ENCODE measurements at places on chromosomes 16 and 17. TPM values are rescaled to one million over a fixed set of nuclear protein-coding genes. Genes with fewer than 3 reads are reported as not detected.
A peak's percentile ranks its signal among the peaks of the same experiment; 100 is the strongest.

- DNase-seq, result no peak
These were observed 8.7 kb downstream of the TBX21 start for GRCh38 chr17:47741793-47742145.

KRT9 gene
- total RNA-seq, result not detected

DNA sequence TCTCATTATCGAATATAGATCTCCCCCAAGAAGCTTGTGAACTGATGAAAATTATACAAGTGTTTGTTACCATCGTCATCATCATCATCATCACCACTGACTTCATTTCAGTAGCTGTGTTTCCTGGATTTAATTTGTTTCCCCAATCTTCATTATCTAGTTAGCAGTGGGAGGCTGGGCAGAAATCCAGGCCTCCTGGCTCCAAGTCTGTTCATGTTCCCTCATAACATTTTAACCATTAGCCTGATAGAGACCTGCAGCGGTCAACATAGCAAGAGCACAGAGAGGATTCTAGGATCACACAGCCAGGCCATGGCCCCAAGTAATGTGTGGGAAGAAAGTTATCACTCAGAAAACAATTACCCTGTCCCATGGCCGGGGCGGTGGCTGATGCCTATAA is 526.2 kb upstream of the CDH11 start:
- DNase-seq, result no peak

- DNase-seq, result no peak
These were observed 168.2 kb upstream of the CACNG3 start for GRCh38 chr16:24087891-24088410.

- DNase-seq, result no peak
These were observed 176.5 kb downstream of the SALL1 start for GRCh38 chr16:50974438-50975036.

GRCh38 chr17:65170839-65171238 is 33.7 kb downstream of the RGS9 start:
- no peak for DNase-seq

DNA sequence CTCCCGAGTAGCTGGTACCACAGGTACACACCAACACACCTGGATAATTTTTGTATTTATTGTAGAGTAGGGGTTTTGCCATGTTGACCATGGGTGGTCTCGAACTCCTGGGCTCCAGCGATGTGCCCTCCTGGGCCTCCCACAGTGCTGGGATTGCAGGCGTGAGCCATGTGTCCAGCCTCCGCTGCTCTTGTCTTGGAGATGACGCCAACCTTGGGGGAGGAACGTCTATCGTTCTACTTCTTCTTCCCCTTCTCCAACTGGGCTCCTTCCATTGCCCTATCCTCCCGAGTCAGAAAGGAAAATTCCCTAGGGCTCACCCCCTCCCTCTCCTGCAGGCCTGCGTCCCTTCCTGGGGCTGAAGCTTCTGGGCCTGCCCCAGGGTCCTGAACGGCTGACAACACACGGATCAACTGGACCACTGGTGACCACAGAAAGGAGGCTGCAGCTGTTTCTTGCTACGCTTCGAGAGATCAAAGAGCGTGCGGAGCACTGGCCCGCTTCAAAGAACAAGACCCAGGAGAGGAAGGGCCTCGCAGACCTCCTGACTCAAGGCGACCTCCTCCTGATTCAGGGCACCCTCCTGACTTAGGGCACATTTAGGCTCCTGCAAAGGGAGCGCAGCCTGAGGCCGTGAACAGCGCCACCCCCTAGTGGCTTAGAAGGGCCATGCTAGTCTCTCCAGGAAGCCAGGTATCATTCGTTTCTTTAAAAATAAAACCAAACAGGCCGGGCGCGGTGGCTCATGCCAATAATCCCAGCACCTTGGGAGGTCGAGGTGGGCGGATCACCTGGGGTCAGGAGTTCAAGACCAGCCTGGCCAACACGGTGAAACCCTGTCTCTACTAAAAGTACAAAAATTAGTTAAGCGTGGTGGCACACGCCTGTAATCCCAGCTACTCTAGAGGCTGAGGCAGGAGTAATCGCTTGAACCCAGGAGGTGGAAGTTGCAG is 48.5 kb upstream of the HELZ start:
- DNase-seq, result peak; percentile 27

DNA sequence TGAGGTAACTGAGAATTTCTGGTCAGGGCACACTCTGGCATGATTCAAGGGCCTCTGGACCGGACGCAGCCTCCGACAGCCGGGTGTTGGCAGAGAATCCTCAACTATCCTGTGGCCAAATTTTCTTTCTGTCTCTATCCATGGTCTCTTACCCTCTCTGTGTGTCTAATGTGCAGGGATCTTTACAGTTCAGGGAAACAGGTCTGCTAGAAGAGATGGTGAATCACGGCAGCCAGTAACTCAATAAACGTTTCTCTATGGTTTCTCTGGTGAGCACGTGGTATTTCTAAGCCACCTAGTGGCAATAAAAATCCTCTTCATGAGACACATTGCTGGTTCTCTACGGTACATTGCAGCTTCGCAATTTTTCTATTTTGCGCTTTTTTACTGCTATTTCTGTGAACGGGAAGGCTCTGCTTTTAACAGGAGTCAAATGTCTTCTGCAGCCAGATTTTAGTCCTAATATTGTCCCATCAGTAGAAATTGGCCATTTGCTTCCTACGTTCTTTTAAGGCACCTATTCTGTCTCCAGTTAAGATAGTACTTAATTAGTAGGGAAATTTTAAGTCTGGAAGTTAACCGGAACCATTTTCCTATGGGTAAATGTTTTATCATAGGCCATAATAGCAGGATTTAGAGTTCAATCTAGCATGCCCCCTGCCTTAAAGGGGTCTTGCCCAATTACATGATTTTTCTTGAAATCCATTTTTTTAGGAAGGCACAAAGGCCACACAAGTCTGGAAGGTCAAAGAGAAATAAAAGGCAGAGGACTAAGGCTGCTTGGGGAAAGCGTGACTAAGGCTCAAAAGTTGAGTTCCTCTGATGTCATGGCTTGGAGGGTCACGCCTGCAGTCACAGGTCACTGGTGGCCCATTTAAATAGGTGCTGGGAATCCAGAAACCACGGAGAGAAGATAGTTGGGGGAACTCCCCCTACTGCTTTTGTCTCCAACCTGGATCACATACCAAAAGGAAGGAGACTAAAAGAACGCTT is 31.5 kb downstream of the QPRT start:
- no peak for DNase-seq

ZNF750 gene
- total RNA-seq, result not detected

MPV17L gene
- total RNA-seq, result 5.8 TPM

DLG4 gene
- total RNA-seq, result 12.3 TPM

SLC35G6 gene
- total RNA-seq, result not detected

DNA sequence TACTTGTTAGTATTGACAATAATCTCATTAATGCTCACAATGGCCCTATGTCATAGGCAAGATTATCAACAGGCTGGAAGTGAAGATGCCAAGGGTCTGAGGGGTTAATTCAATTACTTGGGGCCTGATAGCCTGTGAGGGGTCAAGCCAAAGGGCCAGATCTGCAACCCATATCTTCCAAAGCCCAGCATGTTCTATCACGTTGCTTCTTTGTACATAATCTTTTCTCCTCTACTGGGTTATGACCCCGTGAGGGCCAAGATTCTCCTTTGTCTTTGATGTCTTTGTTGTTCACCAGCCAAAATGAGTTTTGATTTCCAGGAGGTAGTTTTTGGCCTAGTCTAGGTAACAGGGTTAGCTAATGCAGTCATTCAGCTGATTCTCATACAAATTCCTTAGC is 347.2 kb downstream of the UTP18 start:
- no peak for DNase-seq

DNA sequence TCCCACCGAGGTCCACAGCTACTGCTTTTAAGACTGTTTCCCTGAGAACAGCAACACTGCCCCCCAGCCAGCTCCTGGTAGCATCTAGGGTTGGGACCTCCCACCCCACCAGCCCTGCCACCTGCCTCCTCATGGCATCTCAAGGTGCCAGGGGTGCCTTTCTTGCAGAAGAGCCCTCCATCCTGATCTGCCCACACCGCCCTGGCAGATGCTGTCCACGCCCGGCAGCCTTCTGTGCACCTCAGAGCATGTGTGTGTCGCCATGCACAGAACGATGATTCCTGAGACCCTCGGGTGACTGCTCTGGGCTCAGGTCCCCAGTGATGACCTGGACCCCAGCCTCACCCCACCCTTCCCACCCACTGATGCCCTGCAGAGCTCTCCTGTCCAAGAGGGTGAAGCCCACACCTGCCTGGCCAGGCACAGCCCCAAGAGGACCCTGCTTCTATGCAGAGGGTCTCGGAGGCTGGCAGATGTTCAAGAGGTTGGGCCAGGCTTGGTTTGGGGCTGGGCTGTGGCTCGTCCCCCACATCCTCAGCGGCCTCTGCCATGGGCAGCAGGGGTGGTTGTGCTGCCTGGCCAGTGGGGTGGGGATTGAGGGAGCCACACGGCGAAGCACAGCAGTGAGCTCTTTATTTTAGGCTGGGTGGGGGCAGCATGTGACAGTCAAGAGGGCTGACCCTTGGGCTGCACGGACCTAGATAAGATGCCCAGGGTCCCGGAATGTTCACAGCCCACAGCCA is 5.2 kb upstream of the SPATA2L start:
- no peak for DNase-seq

DNA sequence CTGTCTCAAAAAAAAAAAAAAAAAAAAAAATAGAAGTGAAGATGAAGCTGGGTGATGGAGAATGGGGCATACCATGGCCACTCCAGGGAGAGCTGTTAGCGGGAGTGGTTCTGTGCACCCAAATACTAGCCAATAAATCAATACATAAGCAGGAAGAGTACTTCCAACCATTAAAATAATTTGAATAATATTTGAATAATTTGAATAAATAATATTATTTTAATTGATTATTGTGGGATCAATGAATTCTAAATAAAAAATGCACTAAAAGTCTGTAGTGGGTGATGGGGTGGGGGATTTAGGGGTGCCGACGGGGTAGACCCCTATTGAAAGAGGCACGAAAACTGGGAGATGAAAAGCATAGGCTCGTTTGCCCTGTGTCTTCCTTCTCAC is 41.4 kb upstream of the CMIP start:
- no peak for DNase-seq

- DNase-seq, result no peak
These were observed 72.8 kb upstream of the C16orf82 start for GRCh38 chr16:26993963-26994362.

CES3 gene
- total RNA-seq, result 0.84 TPM

GRCh38 chr16:77945126-77945525 is 77.2 kb upstream of the CLEC3A start:
- no peak for DNase-seq

TBC1D3H gene
- not detected for total RNA-seq

DNA sequence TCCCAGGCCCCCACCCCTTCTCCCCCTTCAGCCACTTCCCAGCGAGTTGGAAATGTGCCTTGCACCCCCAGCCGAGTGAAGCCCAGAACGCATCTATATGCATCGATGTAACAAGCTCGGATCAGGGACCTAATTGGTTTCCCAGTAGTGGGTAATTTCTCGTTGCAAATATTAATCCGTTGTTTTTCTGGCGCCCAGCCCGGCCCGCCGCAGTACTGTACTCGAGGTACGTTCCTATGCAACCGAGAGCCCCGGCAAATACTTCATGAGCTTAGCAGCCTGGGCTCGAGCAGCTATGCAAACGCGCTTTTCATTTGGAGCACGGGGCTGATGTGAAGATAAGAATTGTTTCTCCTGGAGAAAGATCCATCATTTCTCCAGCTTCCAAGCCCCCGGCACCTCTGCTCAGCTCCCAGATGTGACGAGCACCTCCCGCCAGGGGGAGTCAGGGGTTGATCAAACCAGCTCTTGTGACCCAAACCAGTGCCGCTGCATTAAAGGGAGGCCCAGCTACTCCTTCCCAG is 229.8 kb downstream of the KATNIP start:
- no peak for DNase-seq

DNA sequence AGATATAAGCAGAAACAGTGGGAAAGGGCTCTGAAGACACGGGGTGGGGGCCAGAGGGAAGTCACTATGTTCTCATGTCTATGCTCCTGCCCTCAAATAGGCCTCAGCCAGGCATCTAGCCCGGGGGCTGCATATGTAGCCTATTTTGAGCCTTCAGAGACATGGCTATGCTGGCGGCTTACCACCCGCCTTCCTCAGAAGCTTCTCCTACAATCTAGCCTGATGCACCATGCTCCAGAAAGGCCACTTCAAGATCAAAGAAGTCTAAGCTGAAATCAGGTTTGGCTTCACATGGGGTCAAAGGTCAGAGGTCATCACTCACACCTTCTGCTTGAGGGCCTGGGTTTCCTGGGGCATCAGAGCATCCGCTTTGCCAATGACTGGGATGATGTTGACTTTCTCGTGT is 1.6 kb downstream of the SEPTIN1 start:
- no peak for DNase-seq

GRCh38 chr16:1781758-1782407 is 488 bp downstream of the SPSB3 start:
- DNase-seq, result no peak

MYOCD gene
- total RNA-seq, result 2.8 TPM

FMNL1 gene
- total RNA-seq, result 23.4 TPM

GRCh38 chr17:8359769-8360168 is 16.7 kb downstream of the KRABD2 start:
- no peak for DNase-seq

ACSM2B gene
- total RNA-seq, result not detected

GRCh38 chr16:57146735-57147134 is 39.1 kb downstream of the PSME3IP1 start:
- DNase-seq, result peak; percentile 10

DNA sequence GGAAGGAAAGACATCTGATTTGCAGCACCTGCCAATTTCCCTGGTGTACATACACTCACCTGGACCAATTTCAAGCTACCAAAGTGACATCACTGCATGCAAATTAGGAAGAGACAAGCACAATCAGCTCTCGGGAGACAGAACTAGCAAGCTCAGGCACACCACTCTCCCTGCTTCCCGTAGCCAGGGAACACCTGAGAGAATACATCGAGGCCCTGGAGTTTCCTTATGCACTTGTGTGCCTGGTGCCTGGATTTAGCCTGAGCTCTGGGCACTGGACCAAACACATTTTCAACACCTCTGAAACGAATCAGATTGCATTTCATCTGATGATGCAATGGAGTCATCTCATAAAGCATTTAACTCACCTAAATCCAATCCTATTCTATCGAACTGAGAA is 110.5 kb downstream of the HS3ST2 start:
- DNase-seq, result no peak

GRCh38 chr16:31875112-31875803 is 1.7 kb downstream of the ZNF267 start:
- DNase-seq, result no peak

E2F4 gene
- 84.9 TPM for total RNA-seq

GRCh38 chr16:84790301-84790700 is 29.5 kb upstream of the CRISPLD2 start:
- DNase-seq, result no peak

BIRC5 gene
- total RNA-seq, result not detected

GRCh38 chr16:11056090-11056992 is 112.0 kb downstream of the CLEC16A start:
- DNase-seq, result no peak

KRTAP4-6 gene
- not detected for total RNA-seq

DPEP1 gene
- not detected for total RNA-seq

All from omental fat pad (tissue), 4 donors.